ENCODE measurements at places on chromosomes 7 and 10.

GRCh38 chr7:70040970-70041766, 442.9 kb downstream of the AUTS2 start:
- DNase-seq: no peak

- DNase-seq: no peak
These were observed 252.0 kb downstream of the GRM8 start for GRCh38 chr7:127000725-127001124.

DNA sequence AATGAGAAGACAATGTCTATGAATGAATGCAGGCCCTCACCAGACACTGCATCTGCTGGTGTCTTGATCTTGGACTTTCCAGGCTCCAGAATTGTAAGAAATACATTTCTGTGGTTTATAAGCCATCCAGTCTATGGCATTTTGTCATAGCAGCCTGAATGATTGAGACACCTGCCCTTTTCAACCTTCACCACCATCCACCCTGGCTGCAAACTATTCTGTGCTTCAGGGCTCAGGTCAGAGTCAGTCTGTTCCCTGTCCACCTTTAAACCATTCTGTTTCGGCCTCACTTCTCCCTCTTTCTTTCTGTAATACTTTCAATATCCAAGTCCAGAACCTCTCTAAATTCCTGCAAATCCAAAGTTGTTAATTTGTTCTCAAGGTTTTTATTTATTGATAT, 15.9 kb upstream of the CDK13 start:
- no peak for DNase-seq

- DNase-seq: no peak
These were observed 323.3 kb upstream of the ZMIZ1 start for GRCh38 chr10:78745441-78745840.

- DNase-seq: peak; percentile 68
These were observed 672 bp downstream of the LCOR start for GRCh38 chr10:96832721-96833219.
